ENCODE measurements at places on chromosomes 5 and 9. TPM values are rescaled to one million over a fixed set of nuclear protein-coding genes. Genes with fewer than 3 reads are reported as not detected.
A peak's percentile ranks its signal among the peaks of the same experiment; 100 is the strongest.

- DNase-seq = no peak
Observed at GRCh38 chr5:159398936-159399335, 68.6 kb upstream of the IL12B start.

DNA sequence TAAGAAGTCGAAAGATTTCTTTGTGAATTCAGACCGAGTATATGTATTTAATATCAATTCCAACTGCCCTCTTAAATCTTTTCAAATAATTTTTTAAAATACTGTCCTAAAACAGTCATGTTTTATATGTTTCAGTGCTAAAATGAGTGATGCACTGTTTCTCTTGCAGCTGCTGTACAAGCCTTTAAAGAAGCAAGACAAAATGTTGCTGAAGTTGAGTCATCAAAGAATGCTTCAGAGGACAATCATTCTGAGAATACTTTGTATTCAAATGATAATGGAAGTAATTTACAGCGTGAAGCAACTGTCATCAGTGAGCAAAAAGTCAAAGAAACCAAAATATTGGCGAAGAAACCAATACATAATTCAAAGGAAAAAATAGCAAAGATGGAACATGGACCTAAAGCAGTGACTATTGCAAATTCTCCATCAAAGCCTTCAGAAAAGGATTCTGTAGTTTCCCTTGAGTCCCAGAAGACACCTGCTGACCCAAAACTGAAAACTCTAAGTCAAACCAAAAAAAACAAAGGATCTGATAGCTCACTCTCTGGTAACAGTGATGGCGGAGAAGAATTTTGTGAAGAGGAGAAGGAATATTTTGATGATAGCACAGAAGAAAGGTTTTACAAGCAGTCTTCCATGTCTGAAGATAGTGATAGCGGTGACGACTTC lies 58.0 kb downstream of the LOX start:
- DNase-seq = no peak

GRCh38 chr5:127801751-127802476 lies 98.7 kb downstream of the CCDC192 start:
- peak; percentile 88 for DNase-seq

DNA sequence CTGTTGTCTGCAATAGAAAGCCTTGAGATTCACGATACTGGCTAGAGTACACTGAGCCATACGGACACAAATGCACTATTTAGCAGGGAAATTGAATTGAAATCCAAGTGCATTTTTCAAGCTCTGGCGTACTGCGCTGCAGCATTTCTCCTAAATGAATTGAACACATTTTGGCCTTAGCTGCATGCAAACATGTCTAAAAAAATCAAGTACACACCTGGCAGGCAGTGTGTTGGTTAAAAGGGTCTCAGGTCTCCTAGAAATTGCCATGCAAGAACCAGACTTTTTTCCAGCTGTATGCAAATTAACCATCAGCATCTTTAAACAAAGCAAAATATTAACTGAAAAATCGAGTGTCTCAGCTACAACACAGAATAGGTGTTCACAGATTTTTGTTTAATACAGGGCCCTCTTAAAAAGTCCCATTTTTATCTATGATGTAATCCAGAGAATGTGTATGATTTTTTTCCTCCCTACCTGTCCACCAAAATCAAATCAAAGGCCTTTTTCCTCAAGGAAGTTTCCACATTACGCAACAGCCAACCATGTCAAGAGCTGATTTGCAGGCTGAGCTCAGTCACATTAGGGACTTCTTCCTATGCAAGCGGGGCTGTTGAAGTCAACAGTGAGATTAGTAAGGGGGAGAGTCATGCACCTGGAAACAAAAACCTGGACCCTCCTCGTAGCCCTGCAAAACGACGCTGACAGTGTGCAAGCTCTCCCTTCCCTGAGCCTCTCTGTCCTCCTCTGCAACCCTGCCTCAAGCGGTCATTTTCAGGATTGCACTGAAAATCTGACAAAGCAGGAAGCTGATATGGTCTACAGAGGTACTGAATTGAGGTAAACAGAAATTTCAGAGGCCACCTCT lies 14.1 kb upstream of the SFXN1 start:
- DNase-seq = peak; percentile 69

The WNK2 gene
- not detected for total RNA-seq

Measured in SJSA1 (cell line).